CD4-positive, alpha-beta T cell treated with Interferon alpha-2 for 1 hour (primary cell): ENCODE measurements at places on chromosomes 5 and 9.

DNA sequence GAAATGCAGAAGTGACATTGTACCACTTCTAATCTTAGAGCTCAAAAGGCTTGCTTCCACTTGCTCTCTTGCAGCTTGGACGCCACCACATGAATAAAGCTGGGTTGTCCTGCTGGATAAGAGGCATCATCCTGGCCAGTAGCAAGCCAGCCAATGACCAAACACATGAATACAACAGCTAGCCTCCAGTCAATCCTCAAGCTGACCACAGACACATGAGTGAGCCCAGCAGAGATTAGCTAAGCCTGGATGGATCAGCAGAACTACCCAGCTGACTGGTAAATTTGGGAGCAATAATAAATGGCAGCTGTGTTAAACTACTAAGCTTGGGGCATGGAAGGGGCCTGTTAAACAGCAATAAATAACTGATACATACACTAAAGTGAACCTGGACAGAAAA, 121.1 kb upstream of the SLC12A2 start:
- no peak for DNase-seq

GRCh38 chr5:72850113-72850512, 33.7 kb downstream of the TNPO1 start:
- DNase-seq: no peak

DNA sequence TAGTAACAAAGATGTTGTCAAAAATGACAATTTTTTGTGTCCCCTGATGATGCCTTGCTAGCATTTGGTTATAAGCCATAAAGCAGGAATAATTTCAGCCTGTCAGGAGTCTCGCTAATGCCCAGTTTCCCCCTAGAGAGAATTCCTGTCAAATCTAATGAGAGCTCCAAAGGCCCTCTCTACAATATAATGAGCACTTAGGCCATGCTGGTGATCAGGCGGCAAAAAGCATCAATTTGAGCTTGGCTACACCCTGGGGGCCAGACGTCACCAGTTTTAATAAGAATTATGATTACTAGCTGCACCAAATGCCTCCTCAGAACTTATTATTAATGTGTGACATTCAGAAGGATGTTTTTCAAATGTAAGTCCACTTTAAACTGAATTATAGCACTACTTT, 6.1 kb downstream of the TLE1 start:
- DNase-seq: no peak

DNA sequence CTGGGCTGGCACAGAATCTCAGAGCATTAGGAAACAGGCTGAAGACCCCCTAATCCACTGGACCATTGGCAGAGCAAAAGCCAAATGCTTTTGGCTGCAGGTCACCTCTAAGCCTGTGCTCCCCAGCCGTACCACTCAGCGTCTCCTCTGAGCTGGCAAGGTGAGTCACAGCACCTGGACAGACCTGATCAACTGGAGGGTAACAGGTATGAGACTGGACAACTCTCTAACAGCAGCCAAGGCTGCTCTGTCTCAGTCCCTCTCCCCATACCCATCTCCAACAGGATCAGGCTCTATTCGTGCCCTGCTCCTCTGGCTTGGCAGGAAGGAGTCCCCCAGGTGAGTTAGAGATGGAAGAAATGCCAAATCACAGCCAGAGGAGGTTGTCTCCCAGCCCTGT, 4.7 kb downstream of the GOLGA2 start:
- DNase-seq: no peak

GRCh38 chr9:21153336-21154017, 11.8 kb upstream of the IFNW1 start:
- DNase-seq: no peak

GRCh38 chr5:83653669-83654068, 67.0 kb downstream of the HAPLN1 start:
- no peak for DNase-seq

- DNase-seq: no peak
Observed at GRCh38 chr9:4796988-4797853, 4.5 kb downstream of the RCL1 start.
